CD4-positive, alpha-beta memory T cell (primary cell): ENCODE measurements at places on chromosomes 12 and 14.

DNA sequence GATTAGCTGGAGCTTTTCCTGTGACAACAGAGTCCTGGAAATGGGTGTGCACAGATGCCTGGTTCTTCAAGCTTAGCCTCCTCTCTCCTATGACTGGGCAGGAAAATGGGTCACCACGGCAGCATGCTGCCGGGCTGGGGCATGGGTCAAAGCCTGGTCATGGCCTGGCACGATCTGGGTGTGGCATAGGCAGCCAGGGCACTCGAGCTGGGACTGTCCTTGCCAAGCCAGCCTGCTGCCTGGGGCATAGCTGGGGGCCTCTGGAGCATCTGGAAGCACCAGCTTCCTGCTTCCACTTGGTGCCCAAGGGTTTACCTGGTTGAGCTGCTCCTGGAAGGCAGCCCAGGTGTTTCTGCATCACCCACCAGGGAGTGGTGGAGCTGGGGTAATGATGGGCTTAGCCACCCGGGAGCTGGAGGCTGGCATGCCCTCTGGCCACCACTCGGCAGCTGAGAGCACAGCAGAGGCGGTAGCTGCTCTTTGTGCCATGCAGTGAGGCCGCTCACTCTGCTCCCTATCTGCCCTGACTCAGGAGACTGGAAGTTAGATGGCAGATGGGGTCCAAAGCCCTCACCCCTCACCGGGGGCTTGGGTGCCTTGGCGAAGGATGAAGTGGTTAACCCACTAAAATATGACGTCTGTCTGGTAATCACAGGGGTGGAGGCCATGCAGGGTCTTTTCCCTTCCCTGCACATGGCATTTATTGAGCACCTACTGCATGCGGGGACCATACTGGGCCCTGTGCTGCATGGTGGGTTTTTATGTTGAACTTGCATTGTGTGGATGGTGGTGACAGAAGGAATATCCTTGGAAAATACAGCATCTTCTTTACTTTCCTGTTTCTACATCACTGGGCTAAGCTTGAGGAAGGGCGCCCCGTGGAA, 1.7 kb downstream of the OTUB2 start:
- DNase-seq, result no peak

DNA sequence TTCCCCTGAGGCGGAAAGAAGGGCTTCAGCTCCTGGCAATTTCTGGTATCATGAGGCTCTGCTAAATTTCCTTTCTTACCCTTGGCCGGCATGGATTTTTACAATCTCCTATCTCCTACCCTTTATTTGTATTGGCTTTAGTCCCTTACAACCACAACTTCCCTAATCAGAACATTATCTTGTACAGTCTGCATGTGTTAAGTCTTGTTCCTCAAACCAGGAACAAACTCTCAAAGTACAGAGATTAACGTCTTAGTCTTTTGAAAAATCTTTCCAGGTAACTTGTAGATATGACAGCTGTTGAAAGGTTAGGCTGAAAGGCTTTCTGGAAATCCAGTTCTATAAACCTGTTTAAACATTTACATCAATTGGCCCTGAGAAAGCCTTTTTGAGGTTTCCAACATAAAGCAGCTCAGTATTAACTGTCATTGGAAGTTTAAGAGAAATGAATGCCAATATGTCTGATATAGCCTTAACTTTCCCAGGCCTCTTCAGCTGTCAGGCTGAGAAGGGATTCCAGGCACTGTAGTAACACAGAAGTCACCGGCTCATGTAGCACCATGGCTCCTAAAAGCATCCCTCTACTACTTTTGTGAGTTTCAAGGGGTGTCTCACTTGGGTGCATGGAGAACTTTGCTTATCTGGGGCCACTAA, 360.5 kb downstream of the FUT8 start:
- no peak for DNase-seq

GRCh38 chr12:2236506-2237294, 183.9 kb downstream of the CACNA1C start:
- DNase-seq, result no peak

GRCh38 chr12:130579231-130579630, 136.9 kb downstream of the RIMBP2 start:
- DNase-seq, result no peak

GRCh38 chr12:52708010-52708409, 4.7 kb upstream of the KRT77 start:
- DNase-seq, result no peak

DNA sequence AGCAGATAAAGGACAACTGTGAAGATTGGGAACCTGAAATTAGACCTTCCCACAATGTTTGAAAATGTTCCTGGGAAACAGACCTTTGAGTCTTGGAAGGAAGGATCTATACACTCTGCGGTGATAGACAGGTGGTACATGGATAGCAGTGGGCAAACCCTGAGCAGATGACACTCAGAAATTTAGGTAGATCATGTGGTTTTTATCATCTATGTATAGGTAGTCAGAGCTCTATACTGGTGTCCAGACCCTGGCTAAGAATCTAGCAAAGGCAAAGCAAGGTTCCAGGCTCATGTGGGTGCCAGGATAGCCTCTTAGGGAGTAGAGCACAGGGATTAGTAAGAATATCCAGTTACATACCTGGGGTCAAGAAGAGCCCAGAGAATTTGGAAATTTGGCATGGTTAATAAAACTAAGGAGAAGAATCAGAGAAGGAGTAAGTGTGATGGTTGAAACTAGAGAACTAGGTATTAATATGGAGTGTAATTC, 331.2 kb upstream of the FBXO33 start:
- no peak for DNase-seq

GRCh38 chr12:55470088-55470829, at the start of gene OR6C70:
OR6C70 (minus strand) TSS chr12:55470138; CDS start chr12:55470138, 0 bp downstream.
- DNase-seq, result no peak

- no peak for DNase-seq
These were observed 22.1 kb upstream of the BDKRB2 start for GRCh38 chr14:96182546-96182945.

GRCh38 chr12:65501093-65501621, 222.7 kb downstream of the MSRB3 start:
- no peak for DNase-seq

- DNase-seq, result no peak
These were observed 1.0 kb upstream of the ANO6 start for GRCh38 chr12:45214749-45215418.

DNA sequence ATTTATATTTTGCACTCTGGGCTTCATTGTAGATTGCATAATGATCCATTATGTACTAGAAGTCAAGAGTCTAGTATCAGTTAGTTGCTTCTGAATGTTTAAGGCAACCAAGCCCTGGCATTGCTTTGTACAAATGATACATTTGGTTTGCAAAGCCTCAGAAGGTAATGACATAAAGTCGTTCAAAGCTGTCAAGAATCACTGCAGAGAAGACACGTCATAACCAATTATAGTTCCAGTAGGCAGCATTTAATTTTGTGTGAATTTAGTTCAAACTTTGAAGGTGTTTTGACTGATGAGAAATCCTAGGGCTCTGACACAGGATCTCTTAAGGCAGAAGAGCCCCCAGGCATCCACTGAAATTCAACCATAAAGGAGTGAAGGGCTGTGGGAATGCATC, 163.0 kb upstream of the KRR1 start:
- DNase-seq, result no peak

- no peak for DNase-seq
These were observed 25.8 kb downstream of the KTN1 start for GRCh38 chr14:55605793-55606192.

- no peak for DNase-seq
These were observed 126.8 kb upstream of the EVL start for GRCh38 chr14:99938376-99938775.

DNA sequence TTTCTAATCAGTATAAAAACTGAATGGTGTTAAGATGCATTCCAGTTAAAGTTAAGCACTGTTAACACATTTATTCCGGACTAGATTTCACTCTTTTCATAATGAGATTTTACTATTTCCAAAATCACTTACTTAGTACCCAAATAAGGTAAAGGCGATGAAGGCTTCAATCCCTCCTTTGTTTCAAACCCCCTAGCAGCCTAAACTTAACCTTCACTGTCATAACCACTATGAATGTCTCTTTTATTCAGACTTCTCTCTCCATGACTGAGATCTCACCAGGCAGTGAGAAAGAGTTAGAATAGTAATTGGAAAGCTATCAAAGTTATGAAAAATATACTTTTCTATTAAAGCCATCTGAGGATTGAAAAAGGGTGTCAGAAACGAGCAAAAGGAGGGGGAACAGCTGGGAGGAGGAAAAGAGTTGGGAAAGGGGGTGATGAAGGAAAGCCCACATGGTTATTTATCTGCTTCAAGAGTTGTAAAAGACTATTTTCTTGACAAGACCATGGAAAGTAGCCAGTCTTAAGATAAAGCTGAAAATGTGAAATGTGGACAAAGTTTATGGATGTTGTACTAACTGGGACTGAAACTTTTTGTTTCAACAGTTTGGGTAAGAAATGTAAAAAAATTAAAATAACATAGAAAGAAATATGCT, 11.7 kb downstream of the EPS8 start:
- no peak for DNase-seq

GRCh38 chr14:23349156-23349845, 3.4 kb downstream of the SLC22A17 start:
- DNase-seq, result no peak

- no peak for DNase-seq
These were observed 931.4 kb downstream of the DIO2 start for GRCh38 chr14:79279645-79280597.

GRCh38 chr12:99959549-99960170, 25.1 kb downstream of the ANKS1B start:
- no peak for DNase-seq

GRCh38 chr14:103522649-103523574, at the start of gene CKB:
CKB (minus strand) TSS chr14:103522830; CDS start chr14:103522493, 337 bp downstream.
- peak; percentile 22 for DNase-seq

DNA sequence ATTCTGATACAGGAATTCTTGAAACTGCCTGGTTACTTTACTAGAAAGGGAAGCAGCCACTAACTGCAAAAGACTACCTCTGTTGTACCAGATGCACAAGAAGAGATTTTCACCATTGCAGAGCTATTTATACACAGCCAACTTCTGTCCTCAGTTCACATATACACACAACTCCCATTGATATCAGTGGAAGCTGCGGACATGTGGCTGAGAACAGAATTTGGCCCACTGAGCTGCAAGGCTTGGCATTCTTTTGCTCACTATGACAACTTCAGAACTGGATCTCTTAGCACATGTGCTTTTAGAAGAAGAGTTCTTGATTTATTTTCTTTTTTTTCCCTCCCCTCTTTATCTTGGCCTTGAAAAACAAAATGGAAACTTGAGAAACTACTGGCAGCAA, 28.3 kb downstream of the PTPRO start:
- no peak for DNase-seq

DNA sequence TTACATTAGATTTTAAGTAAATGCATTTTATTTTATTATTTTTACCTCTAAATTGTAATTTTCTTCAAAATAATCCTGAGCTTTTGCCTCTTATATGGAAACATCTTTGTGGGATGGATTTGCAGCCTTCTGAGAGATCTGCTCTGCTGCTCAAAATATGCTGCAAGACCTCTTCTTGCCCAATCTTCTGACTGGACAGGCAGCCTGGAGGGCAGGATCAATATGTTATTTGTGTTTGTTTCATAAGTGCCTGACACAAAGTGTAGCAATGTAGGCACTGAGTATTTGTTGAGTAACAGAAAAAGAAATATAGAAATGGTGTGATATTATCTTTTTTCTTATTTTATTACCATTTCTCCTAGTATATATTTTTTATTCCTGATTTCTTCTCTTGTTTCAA, 1106.9 kb downstream of the TMTC2 start:
- DNase-seq, result no peak

- DNase-seq, result no peak
These were observed 27.5 kb downstream of the RIC8B start for GRCh38 chr12:106801830-106802533.
